Fibroblast of skin of back (primary cell): ENCODE measurements at places on chromosomes 5 and 9.

DNA sequence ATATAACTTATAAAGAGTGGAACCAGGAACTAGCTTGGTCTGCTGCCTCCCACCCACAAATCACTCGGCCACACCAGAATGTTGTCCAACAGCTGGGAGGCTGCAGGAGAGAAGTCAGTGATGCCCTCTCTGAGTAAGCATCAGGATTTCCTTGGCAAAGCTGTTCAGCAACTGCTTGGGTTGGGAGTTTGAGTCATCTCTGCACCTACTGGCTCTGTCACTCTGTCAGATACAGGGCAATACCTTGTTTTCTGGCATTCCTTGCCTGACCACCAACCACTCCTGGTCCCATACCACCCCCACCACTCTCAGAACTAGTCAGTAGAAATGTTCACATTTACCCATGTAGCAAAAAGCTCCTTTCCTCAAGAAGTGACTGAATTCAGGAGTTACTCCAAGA, 36.8 kb upstream of the GCNT4 start:
- DNase-seq: no peak

DNA sequence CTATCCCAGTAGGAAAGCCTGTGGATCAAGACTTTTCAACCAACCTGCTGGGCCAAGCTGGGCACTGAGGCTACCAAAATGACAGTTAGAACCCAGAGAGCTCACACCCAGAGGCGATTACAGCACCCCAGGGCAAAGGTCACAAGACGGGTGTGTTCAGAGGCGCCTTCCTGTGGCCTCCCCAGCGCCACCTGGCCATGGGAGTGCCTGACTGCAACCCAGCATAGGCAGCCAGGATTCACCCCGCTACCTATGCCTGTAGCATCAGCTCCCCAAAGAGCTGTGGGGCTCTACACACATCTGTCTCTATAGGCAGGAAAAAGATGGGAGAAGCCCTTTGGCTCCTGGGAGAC, 33.5 kb downstream of the PDGFRB start:
- no peak for DNase-seq

DNA sequence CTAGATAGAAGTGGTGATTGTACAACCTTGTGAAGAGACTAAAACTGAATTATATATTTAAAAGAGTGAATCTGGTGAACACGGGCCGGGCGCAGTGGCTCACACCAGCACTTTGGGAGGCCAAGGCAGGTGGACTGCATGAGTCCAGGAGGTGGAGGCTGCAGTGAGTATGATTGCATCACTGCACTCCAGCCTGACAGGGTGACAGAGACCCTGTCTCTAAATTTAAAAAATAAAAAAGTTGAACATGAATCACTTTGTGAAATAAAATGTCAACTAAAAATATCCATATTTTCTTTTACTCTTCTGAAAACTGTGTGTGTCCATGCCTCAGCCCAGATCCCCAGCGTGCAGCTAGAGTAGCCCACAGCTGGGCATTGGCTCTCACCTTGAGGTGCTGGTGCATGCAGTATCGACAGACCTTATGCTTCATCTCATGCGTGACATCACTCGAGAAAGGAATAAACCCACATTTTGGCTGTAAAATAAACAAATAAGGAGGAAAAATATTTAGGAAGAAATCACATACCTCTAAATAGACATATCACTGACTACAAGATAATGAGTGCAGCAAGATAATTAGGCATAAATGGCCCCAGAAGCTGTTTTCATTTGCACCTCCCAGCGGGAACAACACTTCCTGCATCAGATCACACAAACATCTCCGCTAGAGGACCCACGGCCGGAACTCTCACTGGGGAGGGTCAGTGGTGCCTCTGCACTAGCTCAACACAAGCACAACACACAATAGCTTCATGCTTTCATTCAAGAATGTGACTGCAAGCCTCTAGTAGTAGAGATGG, 22.1 kb downstream of the IPPK start:
- no peak for DNase-seq

DNA sequence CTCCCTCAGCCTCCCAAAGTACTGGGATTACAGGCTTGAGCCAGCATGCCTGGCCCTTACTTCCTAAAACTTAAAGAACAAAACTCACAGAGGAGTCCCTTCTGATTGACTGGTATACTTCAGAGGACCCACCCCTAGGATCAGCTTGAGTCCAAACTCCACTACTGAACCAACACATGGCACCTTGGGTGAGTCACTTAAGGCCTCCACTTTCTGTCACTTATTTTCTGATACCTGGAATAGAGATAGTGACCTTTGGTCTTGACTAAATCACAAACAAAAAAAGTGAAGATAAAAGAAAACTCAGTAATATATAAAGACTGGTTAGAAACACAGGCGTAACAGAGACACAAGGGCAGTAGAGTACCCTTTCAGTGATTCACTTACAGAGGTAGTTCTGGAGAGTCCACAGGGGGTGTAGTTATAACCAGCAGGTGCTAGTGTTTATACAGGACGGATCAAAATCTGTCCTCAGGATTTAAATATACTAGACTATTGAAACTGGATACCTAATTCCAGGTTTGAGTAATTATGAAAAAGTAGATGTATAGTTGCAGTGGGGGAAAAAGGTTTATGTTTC, 274.3 kb upstream of the ANKRD55 start:
- no peak for DNase-seq

- DNase-seq: no peak
Observed at GRCh38 chr9:103819936-103820335, 274.2 kb upstream of the SMC2 start.

- no peak for DNase-seq
Observed at GRCh38 chr9:121866927-121867326, 215.5 kb downstream of the DAB2IP start.

GRCh38 chr9:104027295-104027694, 66.8 kb upstream of the SMC2 start:
- no peak for DNase-seq

DNA sequence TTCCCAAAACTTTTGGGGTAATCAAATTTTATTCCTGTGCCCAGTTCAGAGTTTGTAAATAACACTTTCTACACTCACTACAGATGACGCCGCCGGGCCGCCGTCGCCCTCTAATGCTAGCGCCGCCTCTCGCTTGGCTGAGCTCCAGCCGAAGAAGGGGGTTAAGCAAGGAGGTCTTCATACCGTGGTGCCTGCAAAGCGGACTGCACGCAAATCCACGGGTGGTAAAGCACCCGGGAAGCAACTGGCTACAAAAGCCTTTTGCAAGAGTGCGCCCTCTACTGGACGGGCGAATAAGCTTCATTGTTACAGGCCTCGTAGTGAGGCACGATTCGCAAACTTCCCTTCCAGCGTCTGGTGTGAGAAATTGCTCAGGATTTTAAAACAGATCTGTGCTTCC, 280.4 kb downstream of the MEF2C start:
- DNase-seq: no peak

DNA sequence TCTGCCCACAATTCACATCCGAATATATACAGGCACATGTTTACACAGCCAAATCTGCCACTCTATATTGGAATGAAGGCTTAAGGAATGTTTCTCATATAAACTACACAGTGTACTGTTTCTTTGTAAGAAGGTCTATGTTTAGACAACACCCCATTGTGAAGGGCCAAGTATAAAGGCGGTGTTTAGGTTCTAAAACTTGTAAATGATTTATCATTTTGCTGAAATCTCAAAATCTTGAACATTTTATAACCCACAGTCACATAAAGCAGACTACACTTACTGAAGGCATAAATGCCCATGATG, 94.0 kb downstream of the ZNF608 start:
- no peak for DNase-seq

GRCh38 chr5:74433896-74434829, 206.4 kb downstream of the ENC1 start:
- no peak for DNase-seq

DNA sequence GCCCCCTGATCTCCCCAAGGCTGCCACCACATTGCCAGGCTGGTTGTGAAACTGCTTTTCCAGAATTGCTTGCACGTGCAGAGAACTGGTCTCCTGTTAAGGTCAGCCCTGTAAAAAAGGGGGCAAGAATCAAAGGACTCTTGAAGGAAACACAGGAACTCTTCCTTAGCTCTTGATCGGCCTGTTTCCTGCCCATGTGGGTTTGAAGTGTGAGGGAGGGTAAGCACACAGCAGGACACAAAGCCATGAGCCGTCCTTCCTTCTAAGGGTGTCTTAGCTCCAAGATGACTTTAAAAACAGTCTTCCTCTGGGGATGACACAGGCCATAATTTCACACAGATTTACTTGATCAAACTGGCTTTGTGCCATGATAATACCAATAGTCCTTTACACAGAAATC, 36.1 kb downstream of the TEK start:
- no peak for DNase-seq

DNA sequence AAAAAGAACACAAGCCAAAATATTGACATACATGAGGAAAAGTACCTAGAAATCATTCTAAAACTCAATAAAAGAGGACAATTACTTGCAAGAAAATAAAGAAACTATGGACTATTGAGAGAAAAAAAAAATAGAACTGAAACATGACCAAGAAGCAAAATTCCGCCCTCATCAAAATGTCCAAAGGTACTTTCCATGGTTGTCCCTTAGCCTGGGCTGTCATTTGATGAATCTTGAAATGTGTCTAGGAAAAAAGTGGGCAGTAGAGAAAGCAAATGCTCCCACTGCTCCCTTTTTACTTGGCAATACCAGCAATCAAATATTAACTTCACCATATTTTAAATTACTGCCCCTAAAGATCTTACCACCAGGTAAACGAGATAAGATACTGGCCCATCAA, 10.8 kb downstream of the NRG2 start:
- DNase-seq: no peak

DNA sequence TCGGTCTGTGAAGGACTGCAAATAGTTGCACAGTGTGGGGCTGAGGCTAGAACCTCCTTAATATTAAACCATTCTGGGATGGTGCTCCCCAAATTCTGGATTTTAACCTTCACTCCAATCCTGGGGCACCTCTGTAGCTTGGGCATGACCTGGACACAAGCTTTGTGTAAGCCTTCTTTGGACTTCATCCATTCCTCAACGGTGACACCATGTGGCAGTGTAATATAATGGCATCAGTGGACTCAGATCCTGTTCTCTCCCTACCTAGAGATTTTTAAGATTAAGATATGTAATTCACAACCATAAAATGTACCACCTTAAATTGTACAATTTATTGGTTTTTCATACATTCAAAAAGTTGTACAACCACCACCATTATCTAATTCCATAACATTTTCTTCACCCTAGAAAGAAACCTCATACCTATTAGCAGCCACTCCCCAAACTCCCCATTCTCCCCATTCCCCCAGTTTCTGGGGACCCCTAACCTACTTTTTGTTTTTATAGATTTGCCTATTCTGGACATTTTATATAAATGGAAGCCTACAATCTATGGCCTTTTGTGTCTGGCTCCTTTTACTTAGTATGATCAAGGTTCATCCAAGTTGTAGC, 4.8 kb upstream of the PLGRKT start:
- DNase-seq: peak; percentile 66

DNA sequence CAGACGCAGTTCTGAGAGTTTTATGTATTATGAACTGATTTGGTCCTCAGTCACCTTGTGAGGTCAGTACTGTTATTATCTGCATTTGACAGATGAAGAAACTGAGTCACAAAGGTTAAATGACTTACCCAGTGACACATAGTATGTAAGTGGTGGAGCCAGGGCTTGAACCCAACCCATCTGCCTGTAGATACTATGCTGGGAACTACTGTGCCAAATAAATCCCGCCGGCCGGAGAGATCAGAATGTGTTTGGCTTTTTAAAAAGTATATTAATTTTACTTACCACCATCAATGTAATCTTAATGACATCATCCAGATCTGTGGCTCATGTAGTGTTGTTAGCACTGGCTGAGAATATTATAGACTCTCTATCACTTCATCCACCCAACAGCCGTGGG, 80.8 kb downstream of the ZNF618 start:
- peak; percentile 36 for DNase-seq

GRCh38 chr9:123401879-123402513, 46.0 kb downstream of the CRB2 start:
- peak; percentile 56 for DNase-seq

GRCh38 chr9:137077758-137078693, 709 bp downstream of the UAP1L1 start:
- no peak for DNase-seq

DNA sequence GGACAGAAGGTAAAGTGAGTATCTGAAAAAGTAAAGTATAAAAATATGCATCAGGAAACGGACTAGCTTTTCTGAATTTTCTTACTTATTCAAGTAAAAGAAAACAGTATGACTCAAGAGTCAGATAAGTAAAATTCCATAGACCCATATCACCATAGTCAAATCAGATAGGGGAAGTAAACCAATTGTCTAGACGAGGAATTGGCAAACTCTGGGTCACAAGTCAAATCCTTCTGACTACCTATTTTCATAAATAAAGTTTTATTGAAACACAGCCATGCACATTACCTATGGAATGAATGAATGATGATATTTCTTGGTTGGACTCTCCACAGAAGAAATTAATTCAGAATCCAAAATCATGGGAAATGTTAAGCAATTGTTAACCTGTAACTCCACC, 59.1 kb upstream of the TMC1 start:
- DNase-seq: peak; percentile 73

DNA sequence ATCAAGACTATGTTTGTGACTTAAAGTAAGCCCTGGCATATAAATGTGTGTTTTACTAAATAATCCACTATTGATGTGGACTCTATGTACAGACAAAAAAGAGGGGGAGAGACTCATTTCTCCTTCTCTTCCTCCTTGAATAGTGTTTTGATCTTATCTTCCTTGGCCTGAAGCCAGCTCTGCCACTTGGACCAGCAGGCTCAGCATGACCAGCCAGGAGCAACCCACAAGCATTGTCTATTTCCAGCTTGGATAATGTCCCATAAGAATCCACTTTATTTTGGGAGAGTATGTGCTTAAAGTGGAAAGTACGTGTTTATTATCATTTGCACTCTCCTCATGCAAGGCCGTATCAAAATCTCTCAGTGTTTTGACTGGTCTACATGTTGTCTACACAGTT, 23.8 kb upstream of the SLC46A2 start:
- DNase-seq: no peak

- DNase-seq: peak; percentile 43
Observed at GRCh38 chr5:163889369-163889768, 383.9 kb downstream of the MAT2B start.

- peak; percentile 6 for DNase-seq
Observed at GRCh38 chr5:141149812-141150211, at the start of gene PCDHB6. Gene PCDHB6 (plus strand): TSS chr5:141150057. CDS start chr5:141150258, 201 bp downstream.

DNA sequence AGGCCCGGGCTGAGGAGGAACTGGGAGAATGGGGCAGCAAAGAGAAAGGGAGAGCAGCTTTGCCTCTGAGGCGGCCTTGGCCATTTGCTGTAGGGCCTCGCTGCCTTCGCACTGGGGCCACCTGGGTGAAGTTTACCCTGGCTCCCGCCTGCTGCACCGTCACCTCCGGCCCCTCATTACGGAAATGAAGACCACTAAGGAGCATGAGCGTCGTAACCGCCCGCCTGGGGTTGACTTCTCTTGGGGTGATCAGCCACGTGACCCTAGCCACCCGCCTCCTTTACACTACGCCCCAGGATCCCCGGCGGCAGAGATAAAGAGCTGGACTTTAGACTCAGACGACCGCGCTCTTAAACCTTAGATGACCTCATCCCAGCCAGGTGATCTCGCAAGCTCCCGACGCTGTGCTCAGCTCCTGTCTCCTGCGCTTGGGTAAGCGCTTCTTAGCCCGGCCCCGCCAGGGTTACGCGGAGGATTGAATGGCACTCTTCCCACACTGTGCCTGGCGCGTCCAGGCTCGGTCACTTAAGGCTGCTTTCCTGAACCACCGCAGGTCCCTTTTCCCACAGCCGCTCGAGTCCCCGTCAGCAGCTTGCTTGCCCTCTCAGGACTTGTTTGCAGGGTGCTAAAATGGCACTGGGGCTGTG, 107.9 kb upstream of the LARP1 start:
- DNase-seq: no peak

- no peak for DNase-seq
Observed at GRCh38 chr5:159338118-159338517, 7.8 kb upstream of the IL12B start.
